ENCODE measurements at places on chromosomes 5 and 9. TPM values are rescaled to one million over a fixed set of nuclear protein-coding genes. Genes with fewer than 3 reads are reported as not detected.
A peak's percentile ranks its signal among the peaks of the same experiment; 100 is the strongest.

GRCh38 chr5:39426746-39427105, 1.9 kb upstream of the DAB2 start:
- H3K4me3 ChIP-seq = no peak overlapping the region
- H3K4me1 ChIP-seq = peaks cover 16% of the 10 kb centered on the region
- H3K27ac ChIP-seq = no peak overlapping the region
- H3K36me3 ChIP-seq = no peaks in the 10 kb centered on the region

- no peaks in the 10 kb centered on the region for H3K27me3 ChIP-seq
- no peak overlapping the region for H3K27ac ChIP-seq
- no peaks in the 10 kb centered on the region for H3K4me1 ChIP-seq
- no peak overlapping the region for H3K4me3 ChIP-seq
- DNase-seq = no peak
Observed at GRCh38 chr5:72179028-72179815, 71.9 kb downstream of the MAP1B start.

The FGF1 gene
- polyA plus RNA-seq = not detected

DNA sequence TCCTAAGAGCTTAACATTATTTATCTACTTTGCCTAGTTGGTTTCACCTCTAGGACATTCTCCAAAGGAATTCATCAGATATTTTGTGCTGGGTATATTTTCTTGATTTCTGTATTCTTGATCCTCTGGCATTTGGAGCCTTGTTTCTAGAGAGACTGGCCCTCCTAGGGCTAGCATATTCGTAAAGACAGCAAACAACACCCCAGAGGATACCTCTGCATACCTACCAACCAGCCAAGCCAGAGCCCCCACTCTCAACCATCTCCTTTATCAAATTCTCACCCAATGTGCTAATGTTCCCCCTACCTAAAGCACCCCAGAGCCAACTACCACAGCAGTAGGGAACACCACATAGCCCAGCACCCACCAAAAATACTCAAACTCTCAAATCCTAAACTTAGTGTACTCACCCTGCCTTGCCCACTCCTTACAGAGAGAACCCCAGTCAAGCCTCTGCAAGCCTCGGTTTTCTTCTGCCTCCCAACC, 149.5 kb downstream of the SEMA5A start:
- no peaks in the 10 kb centered on the region for H3K36me3 ChIP-seq
- no peaks in the 10 kb centered on the region for H3K27me3 ChIP-seq
- no peaks in the 10 kb centered on the region for H3K4me1 ChIP-seq
- no peak overlapping the region for H3K27ac ChIP-seq
- no peak overlapping the region for H3K4me3 ChIP-seq

DNA sequence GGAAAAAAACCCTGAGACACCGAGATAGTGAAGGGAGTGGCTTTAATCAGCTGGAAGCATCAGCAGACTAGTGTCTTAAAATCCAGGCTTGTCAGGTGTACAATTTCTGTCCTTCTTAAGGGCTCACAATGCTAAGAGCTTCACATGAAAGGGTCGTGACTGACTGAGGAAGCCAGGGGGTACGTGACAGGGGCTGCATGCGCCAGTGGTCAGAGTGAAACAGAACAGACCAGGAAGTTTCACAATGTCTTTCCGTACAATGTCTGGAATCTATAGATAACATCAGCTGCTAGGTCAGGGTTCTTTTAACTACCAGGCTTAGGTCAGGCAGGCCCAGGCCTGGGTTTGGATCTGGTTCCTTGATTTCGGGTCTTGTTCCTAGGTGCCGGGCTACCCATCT, 253.0 kb downstream of the CDH10 start:
- H3K27me3 ChIP-seq = no peaks in the 10 kb centered on the region
- H3K4me1 ChIP-seq = no peaks in the 10 kb centered on the region
- no peaks in the 10 kb centered on the region for H3K36me3 ChIP-seq
- H3K4me3 ChIP-seq = no peak overlapping the region

GRCh38 chr9:131469356-131469755, 33.4 kb upstream of the POMT1 start:
- no peak overlapping the region for H3K4me3 ChIP-seq
- no peaks in the 10 kb centered on the region for H3K4me1 ChIP-seq
- no peak for DNase-seq
- H3K27me3 ChIP-seq = no peaks in the 10 kb centered on the region
- H3K27ac ChIP-seq = no peak overlapping the region

DNA sequence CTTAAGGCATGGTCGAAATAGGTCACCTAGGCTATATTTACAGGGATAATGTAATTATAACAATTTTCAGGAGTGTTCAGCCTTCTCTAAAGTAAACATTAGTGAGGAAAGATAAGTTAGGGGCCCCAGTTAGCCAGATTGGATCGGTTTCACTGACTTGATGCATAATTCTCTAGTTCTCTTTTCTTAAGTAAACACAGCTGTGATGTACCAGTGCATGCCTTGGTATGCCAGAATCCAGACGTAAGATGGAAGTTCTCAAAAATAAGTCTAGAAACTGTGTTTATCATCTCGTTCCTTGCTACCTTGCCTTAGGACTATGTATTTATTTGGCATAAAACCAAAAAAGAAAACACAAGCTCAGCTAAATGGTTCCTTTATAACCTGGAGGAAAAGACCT, 442.2 kb upstream of the CLINT1 start:
- no peaks in the 10 kb centered on the region for H3K36me3 ChIP-seq
- no peak for DNase-seq
- no peaks in the 10 kb centered on the region for H3K4me1 ChIP-seq
- no peaks in the 10 kb centered on the region for H3K27me3 ChIP-seq
- no peak overlapping the region for H3K27ac ChIP-seq

The NPR3 gene
- polyA plus RNA-seq = not detected

DNA sequence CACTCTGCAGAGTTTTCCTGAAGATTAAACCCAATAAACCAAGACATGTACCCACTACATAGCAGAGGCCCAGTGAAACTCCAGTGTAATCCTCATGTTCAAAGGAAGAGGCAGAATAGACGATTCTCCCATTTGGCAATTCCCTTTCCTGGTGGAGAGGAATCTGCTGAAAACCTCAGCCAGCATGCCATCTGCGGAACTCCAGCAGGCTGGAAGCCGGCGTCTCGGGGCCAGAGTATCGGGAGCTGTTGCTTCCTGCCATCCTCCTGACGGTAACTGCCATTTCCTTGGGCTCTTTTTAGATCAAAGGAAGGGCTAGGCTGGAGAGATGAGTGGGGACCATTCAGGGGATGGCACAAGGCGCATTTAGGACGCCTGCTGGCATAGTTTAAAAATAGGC, 20.5 kb downstream of the NEURL1B start:
- no peaks in the 10 kb centered on the region for H3K27me3 ChIP-seq
- peaks cover 14% of the 10 kb centered on the region for H3K4me1 ChIP-seq
- no peak for DNase-seq
- no peak overlapping the region for H3K27ac ChIP-seq
- no peaks in the 10 kb centered on the region for H3K36me3 ChIP-seq

GRCh38 chr9:4678679-4679267, 596 bp upstream of the CDC37L1 start:
- no peak for DNase-seq
- H3K4me1 ChIP-seq = peaks cover 28% of the 10 kb centered on the region
- H3K27ac ChIP-seq = peak overlapping the region; percentile 95
- no peaks in the 10 kb centered on the region for H3K27me3 ChIP-seq

The PCDHA11 gene
- polyA plus RNA-seq = not detected

The SPATA31E1 gene
- polyA plus RNA-seq = 0.01 TPM

The GALNT12 gene
- polyA plus RNA-seq = 0.15 TPM

Data from CD14-positive monocyte (primary cell).